ENCODE measurements at places on chromosomes 6 and 20.

DNA sequence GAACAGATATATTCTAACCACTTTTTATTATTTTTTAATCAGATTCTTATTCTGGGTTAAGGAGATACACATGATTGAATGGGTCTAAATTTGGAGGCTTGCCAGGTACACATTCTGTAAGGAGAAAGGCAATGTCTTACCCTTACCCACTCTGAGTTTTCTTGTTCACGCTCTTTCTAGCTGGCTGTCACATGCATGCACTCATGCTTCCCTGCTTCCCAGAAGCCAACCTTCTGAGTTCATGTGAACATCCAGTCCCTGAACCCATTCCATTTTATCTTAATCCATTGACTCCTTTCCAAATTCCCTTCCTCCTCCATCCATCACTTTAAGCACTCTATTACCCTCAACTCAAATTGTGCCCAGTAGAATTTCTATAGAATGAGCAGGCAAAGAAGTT is 17.5 kb upstream of the MOCS1 start:
- DNase-seq: no peak

GRCh38 chr6:39893286-39893685 is 41.0 kb downstream of the MOCS1 start:
- DNase-seq: no peak

DNA sequence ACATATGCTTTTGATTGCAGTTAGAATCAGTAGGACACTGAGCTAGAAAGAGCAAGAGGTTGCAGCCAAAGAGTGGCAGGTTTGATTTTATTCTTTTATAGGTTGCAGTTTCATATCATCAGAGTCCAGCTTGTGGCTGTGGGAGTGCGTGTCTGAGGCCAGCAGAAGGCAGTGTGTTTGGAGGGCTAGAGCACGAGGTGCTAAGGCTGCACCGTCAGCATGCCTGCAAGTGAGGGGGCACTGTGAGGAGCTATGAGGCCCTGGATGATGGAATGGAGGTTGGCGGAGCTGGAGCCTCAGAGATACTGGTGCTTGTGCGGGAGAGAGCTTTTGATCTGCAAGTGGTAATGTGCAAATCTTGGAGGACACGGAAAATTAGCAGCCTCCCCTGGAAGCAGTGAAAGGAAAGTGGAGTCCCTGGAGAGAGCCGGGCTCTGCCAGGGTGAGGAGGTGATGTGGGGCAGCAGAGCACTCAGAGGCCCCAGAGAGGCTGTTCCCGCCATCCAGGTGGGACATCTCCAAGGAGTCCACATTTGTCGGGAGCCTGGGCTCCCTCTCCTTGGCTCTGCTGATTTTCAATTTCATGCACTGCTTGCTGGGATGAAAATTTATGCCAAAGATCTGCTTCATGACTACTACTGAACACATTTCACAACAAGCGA is 43.6 kb downstream of the PXDC1 start:
- DNase-seq: no peak

GRCh38 chr6:28816909-28817807 is 106.6 kb downstream of the TRIM27 start:
- no peak for DNase-seq

GRCh38 chr6:95882371-95882770 is 133.4 kb upstream of the FUT9 start:
- no peak for DNase-seq

GRCh38 chr6:21079468-21080048 is 514.0 kb upstream of the SOX4 start:
- no peak for DNase-seq

GRCh38 chr6:17015551-17016381 is 86.1 kb upstream of the STMND1 start:
- DNase-seq: peak; percentile 14

DNA sequence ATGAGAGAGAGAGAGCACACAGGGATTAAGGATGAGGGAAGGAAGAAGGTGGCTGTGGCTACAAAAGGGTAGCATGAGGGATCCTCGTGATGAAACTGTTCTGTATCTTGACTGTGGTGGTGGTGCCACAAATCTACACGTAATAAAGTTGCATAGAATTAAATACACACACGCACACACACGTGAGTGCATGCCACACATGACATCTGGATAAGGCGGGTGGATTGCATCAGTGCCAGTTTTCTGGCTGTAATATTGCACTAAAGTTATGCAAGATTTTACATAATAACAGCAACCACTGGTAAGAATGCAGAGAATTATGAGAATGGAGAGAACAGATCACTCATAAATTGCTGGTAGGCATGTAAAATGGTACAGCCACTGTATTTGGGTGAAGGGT is 16.9 kb upstream of the STK35 start:
- no peak for DNase-seq

DNA sequence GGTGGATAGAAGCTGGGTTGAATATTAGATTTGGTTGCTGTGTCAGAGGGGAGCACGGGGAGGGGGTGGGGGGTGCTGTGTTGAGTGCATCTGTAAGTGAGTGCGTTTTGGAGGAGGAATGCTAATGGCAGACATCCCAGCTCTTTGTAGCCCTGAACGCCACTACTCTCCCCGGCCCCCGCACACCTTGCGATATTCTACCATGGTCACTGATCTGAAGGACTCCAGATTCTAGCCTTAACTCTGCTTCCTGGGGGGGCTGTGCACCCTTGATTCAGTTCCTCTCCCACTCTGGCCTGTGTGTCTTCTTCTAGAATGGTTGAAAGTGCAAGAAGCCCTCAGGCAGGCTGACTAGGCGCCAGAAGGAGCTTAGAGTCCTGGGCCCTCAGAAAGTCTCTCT is 7.1 kb downstream of the GLP1R start:
- no peak for DNase-seq

DNA sequence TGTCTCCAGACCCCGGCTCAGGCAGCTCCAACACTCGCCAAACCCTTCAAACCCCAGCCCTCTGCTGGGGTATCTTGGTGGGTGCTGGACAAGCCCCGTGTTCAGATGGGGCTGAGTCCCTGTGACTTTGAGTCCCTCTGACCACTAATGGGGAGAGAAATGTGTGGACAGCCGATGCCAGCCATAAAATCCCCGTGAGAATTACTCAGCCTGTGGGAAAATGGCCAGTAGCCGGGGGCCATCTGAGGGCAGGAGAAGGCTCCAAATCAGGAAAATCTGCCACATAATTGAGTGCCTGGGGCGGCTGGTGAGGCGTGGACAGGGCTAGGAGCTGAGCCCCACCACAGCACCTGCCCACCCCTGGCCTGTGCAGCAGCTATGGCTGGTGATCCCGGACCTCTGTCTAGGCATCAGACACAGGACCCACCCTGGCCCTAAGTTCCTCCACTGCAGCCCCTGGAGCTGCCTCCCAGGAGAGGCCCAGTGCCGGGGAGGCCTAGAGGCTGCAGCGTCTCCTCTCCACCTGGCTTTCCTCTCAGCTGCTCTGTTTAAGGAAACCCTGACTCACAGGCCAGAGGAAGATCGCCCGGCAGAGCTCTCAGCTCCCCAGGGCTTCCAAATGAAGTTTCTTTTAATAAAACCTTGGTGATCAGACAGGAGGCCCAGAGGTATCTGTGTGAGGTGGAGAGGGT is 53.7 kb upstream of the SLCO4A1 start:
- DNase-seq: no peak

GRCh38 chr20:17938871-17939619 is 29.5 kb downstream of the SNX5 start:
- peak; percentile 32 for DNase-seq

GRCh38 chr20:11278461-11278860 is 604.7 kb upstream of the JAG1 start:
- no peak for DNase-seq

DNA sequence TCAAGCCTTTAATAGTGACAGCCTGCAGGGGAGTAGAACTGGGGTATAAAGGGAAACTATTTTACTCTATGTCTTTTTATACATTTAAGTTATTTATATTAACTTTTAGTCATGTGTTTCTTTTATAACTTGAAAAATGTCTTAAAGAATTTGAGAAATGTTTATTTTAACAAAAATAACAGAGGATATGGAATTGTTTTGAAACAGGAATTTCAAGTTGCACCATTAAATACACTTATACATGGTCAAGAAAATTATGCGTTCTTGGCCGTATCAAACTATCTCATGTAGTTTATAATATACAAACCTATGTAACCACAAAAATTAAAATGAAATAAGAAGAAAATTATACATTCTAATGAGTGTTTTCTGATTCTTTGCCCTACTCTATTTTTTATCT is 282.7 kb downstream of the GRIK2 start:
- DNase-seq: no peak

- no peak for DNase-seq
Measured at GRCh38 chr20:17556837-17557674, 12.8 kb upstream of the DSTN start.

DNA sequence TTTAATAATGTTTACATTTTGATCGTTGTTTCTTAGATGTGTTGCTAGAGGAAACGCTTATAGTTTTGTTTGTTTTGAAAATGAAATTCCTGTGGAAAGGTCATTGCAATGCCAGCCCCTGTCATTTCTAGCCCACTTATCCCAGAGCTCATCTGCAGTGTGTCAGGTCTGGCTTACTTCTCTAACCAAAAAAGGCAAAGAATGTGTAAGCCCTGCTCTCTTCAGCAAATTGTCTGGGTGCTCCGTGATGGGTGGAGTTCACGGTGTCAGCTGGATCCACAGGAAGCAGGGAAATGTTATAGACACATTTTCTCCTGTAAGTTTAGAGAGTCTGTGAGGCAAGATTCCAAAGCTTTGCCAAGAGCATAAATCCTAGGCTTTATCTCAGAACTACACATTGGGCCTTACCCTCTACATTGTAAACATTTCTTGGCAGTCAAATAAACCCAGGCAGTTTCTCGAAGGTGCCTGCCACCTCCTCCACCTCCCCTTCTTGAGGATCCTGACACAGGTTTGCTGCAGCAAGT is 50.9 kb downstream of the RPRD1B start:
- DNase-seq: no peak

DNA sequence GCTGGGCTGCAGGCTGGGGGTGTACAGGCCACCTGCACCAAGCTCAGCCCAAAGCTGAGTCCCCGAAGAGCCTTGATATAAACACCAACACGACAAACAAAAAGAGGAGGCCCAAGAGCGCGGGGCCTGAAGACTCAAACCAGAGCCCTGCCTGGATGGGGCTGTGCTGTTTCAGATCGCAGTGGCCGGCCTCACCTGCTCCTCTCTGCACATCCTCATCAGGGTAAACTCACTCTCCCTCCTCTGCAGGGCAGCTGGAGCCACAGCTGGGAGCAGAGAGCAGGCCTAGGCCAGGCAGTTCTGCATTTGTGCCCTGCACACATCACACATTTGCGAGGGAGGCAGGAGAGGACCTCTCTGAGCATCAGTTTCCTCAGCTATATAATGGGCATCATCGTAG is 3.7 kb upstream of the RBM38 start:
- peak; percentile 6 for DNase-seq

DNA sequence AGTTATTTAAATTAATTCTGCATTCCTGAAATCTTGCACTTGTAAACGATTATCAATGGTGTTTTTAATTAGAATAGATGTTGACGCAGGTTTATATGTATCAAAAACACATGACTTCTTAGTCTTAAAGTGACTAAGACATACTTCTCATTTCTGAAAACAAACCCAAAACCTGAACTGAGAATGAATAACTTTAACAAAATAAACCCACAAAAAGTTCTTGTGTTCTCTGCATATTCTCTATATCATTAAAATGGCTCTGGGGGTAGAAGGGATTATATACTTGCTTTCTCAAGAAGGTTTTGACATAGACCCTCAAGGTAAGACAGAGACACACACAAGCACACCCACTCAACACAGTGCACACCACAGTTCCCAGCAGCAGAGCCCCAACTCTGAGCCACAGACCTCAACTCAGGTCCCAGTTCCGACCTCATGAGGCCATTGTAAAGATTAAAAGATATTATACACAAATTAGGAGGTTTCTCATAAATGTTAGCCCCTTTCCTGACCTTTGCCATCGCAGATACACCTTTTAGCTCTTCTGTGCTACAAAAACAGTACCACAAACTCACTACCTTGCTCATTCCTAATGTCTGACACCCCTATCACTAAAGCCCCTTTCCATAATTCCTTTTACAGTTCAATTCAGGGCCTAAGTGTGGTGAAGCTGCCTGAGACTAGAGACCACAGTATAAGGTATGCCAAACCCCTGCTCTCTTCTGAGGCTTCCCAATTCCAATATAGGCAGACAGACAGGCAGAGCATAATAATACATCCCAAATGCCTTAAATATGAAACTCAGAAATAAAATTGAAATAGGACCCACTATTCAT is 267.8 kb downstream of the PTPRK start:
- DNase-seq: no peak

DNA sequence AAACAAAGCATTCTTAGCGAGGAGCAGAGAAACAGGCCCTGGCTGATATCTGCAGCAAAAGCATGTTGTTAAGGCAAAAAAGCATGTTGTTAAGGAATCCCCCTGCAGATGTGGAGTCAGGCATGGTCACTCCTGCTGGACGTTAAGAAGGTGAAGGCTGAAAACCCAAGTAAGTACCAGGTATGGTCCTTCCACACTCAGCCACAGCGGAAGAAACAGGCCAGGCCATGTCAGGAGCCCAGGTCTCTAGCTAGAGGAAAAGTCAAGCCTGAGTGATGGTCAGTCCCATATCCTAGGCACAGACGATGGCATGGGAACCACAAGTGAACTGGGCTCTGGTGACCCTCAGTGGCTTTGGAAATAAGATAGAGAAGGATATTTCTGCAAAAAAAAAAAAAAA is 32.5 kb upstream of the MAS1L start:
- no peak for DNase-seq

GRCh38 chr20:39880890-39881289 is 808.1 kb downstream of the MAFB start:
- DNase-seq: no peak

GRCh38 chr6:85482905-85483700 is 33.2 kb downstream of the NT5E start:
- peak; percentile 77 for DNase-seq

- no peak for DNase-seq
Measured at GRCh38 chr6:98116455-98116854, 717.9 kb upstream of the POU3F2 start.
